ENCODE measurements at places on chromosomes 4 and X.

DNA sequence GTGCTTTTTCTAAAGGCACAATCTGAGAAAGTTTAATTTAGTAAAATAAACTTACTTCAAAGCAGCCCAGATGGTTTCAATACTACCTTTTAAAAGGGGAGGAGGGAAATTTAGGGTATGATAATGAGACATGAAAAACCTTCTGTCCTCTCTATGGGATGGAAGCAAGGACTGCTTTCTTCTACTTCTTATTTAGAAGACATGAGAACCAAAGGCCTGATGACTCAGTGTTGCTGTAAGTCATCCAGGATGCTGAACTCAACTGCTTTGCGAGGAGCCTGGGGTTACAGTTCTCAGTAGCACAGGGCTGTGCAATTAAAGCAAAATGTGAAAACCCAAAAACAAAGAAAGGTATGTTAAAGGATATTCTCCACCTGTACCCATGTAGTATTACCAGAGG, 140.8 kb upstream of the EDNRA start:
- no peak for DNase-seq

DNA sequence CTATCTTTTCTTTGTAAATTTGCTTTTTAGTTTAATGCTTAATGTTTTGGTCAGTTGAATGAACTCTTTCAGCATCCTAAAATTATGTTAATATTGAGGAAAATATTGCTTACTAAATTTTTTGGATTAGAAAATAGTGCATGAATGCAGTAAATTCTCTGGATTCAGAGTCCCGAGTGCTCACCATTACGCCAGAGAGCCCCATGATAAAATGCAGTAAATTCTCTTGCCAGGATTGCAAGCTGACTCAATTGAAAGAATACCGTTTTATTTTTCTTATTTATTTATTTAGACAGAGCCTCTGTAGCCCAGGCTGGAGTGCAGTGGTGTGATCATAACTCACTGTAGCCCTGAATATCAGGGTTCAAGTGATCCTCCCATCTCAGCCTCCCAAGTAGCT, 60.9 kb upstream of the ENPEP start:
- no peak for DNase-seq

GRCh38 chrX:16788477-16788876, 2.2 kb downstream of the TXLNG start:
- no peak for DNase-seq

- no peak for DNase-seq
Observed at GRCh38 chr4:111652236-111652635, 493.0 kb upstream of the FAM241A start.

DNA sequence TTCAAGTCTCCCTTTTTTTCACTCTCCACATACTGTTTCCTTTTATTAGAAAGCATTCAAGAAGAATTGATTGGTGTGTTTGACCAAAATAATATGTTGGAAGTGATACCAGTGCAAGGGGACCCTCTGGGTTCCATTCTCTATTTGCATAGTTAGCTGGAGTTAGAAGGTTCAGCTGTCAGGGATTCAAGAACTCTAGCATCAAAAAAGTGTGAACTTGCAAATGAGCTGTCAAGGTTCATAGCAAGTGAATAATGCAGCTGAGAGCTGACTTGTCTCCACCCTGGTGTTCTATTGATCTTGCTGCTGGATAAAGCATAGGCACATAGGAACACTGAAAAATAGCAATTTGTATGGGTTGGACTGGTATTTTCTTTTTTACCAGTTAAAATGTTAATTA, 73.2 kb downstream of the SORBS2 start:
- no peak for DNase-seq

DNA sequence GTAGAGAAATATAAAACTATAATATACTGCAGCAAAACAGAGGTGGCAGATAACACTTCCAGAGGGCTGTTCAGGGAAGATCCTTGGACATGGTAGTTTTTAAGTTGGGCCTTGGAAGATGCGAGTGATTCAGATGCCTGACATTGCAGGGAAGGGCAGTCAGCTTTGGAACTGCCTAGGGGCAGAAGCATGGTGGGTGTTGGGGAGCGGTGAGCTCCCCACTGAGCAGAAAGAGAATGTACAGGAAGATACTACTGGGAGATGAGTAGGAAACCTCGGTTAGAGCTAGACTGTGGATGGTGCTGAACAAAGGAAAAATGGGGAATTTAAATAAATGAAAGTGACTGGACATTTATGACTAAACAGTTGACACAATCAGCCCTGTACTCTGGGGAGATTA, 24.9 kb upstream of the SEC24B start:
- no peak for DNase-seq

GRCh38 chrX:17242470-17242869, 132.5 kb upstream of the NHS start:
- DNase-seq = peak; percentile 25

GRCh38 chr4:180680305-180680704, 1562.9 kb upstream of the TENM3 start:
- no peak for DNase-seq

DNA sequence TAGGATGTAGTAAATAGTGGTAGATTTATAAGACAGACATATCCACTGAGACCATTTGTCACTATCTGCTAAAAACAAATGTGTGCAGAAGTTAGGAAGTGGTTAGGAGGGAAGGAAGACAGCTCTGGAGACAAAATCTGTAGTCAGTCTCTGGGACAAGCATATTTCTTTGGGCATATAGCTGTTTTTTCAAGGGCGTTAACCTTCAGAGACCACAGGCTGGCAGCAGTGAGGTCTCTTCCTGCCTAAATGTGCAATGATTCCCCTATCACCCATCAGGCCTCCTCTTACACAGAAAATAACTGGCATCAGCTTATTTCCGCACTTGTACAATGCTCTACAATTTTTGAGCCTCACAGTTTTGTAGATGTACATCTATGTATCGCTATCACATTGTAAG, 6.5 kb downstream of the TMEM150C start:
- DNase-seq = no peak

- DNase-seq = no peak
Observed at GRCh38 chr4:98481167-98481566, 177.2 kb downstream of the TSPAN5 start.

DNA sequence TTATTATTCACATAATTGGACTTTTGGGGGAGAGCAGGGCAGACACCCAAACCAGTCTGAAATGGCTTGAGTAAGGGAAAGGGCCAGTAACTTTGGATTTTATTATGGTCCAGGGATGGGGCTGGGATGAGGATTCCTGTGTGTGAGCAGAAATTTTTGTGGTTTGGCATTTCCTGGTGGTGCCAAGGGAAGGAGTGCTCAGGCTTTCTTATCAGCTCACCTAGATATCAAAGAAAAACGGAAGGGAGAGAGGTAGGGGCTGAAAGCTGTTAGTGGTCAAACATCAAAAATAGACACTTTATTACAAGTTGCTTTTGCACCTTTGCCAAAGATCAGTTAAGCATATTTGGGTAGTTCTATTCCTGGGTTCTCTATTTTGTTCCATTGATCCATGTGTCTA, 128.5 kb upstream of the DIPK2B start:
- no peak for DNase-seq

DNA sequence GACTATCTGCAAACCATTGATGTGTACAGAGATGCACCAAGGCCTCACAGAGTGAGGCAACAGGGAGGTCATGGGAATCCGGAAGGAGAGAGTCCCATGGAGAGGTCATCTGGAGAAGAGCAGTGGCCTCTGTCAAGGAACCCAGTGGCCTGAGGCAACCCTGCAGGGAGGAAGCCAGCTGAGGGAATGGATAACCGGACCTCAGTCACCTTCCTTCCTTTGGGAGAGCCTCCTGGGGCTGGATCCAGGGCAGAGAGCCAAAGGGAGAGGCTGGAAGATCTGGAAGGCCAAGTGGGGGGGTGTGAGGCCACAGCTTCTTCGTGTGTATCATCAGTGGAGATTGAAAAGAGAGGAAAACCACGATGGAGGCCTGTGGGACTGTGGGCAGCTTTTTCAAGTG, 24.3 kb upstream of the CD38 start:
- no peak for DNase-seq

- DNase-seq = no peak
Observed at GRCh38 chr4:28488021-28488420, 1627.4 kb downstream of the STIM2 start.

DNA sequence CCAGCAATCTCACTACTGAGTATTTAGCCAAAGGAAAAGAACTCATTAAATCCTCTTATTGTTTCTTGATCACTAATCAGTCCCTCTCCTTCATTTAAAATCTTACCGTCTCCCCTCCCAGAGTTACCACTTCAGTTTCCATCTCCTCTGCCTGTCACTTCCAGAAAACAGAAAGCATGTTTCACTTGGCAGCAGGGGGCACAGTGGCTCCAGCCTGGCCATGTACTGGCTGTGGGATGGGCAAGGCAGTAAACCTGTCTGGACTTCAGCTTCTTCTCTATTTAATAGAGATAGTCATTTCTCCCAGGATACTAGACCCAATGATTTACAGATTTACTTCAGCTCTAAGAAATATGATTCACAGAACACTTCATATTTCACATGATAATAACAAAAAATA, 63.2 kb downstream of the CD40LG start:
- no peak for DNase-seq

GRCh38 chr4:56102601-56103000, 153.9 kb downstream of the CEP135 start:
- peak; percentile 86 for DNase-seq

DNA sequence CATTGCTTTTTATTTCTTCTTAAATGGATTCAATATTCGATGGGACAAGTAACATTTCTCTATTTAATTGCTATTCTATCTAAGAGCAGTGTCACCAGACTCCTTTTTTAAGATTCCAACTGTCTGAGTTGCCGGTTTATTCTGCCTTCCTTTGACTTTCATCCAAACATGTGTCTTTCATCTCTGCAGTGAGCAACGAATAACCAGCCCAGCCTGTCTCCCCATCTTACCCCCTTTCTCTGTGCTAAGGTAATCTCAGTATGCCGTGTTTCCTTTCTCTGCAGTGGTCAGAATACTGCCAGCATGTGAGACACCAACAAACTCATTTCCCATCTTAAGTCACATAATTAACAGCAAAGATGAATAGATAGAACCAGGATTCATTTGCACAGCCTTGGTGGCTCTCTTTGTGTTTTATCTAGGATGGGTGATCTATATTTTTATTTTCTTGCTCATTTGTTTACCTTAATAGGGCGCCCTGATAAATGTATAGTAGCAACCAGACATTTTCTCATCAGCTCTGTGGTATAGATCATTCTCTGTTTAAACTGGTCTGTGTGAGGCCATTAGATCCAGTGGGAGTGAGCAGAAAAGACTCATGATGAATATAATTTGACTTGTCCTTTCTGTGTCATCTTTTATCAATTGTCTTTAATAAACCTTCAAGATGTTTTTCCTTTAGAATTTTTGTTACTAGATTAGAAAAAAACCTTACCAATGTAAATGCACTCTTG, 394.8 kb upstream of the IGFBP7 start:
- DNase-seq = no peak

- DNase-seq = no peak
Observed at GRCh38 chr4:100428051-100428450, 89.8 kb downstream of the EMCN start.

DNA sequence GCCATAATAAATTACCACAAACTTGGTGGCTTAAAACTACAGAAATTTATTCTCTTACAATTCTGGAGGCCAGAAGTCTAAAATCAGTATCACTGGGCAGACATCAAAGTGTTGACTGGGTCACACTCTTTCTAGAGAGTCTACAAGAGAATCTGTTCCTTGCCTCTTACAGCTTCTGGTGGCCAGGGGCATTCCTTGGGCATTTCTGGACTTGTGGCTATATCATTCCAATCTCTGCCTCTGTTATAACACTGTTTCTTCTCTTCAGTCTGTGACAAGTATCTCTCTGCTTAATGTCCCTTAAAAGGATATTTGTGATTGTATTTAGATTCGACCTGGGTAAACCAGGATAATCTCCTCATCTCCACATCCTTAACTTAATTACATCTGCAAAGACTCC, 207.3 kb upstream of the DCAF8L1 start:
- no peak for DNase-seq

DNA sequence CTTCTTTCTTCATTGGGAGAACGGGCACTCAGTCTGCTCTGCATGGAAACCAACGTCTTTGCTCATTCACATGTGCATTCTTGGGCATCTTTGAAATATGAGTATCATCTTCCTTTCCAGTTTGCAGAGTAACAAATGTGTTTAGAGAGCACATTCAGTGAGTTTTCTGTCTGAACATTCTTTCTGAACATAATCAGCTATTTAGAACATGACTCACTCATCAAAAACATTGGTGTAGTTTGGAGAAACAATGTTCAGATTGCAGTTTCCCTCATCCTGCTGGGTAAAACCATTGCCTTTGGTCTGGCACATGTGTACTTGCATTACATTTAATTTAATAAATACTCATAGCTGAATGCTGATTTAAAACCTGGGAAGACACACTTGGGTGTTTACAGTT, 81.5 kb upstream of the F9 start:
- DNase-seq = no peak

- DNase-seq = no peak
Observed at GRCh38 chrX:109360301-109360700, 121.6 kb downstream of the GUCY2F start.

DNA sequence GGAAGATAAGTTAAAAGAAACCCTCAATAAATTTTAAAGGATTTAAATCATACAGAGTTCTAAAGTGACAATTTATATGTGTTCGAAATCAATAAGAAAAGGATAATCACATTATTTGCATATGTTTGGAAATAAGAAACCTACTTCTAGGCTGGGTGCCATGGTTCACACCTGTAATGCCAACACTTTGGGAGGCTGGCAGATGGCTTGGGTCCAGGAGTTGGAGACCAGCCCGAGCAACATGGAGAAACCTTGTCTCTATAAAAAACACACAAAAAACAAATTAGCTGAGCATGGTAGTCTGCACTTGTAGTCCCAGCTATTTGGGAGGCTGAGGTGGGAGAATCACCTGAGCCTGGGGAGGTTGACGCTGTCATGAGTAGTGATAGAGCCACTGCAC, 8.1 kb upstream of the SAP30 start:
- DNase-seq = no peak

DNA sequence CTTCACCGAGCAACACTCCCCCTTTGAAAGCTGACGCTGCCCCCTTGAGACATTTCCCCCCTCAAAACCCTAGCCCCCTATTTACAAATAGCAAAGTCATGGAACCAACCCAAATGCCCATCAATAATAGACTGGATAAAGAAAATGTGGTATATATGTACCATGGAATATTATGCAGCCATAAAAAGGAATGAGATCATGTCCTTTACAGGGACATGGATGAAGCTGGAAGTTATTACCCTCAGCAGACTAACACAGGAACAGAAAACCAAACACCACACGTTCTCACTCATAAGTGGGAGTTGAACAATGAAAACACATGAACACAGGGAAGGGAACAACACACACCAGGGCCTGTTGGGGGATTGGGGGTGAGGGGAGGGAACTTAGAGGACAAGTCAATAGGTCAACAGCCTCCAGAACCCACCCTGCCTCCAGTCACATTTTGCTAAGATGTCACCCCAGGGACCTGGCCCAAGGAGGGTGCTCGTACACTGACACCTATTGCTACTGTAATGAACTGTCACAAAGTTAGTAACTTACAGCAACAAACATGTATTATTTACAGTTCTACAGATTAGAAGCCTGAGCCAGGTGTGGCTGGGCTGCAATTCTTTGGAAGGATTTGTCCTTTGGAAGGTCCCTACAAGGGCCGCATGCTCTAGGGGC, 20.6 kb downstream of the SCD5 start:
- no peak for DNase-seq

Measured in NCI-H524 treated with DMSO at 0.1 percent for 48 hours (cell line).